Epithelial cell of esophagus (primary cell): ENCODE measurements at places on chromosomes 7 and 10.
A peak's percentile ranks its signal among the peaks of the same experiment; 100 is the strongest.

- DNase-seq: no peak
Measured at GRCh38 chr7:44244282-44244681, 43.5 kb downstream of the YKT6 start.

DNA sequence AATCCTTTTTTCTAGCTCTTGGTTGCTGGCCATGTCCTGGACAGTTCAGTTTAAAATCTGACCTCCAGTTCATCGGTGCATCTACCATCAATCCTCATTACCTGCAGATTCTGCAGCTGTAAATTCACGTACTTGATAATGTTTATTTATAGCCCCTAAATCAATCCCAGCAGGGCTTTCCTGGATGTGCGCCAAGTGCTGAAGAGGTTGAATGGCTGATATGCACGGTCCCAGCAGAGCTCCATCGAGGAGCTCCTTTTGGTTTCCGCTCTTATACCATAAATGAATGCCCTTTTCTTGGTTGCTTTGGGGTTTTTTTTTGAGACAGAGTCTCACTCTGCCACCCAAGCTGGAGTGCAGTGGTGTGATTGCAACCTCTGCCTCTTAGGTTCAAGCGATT is 91.2 kb upstream of the CCZ1B start:
- no peak for DNase-seq

- DNase-seq: no peak
Measured at GRCh38 chr7:102427019-102427405, 6.4 kb upstream of the ORAI2 start.

DNA sequence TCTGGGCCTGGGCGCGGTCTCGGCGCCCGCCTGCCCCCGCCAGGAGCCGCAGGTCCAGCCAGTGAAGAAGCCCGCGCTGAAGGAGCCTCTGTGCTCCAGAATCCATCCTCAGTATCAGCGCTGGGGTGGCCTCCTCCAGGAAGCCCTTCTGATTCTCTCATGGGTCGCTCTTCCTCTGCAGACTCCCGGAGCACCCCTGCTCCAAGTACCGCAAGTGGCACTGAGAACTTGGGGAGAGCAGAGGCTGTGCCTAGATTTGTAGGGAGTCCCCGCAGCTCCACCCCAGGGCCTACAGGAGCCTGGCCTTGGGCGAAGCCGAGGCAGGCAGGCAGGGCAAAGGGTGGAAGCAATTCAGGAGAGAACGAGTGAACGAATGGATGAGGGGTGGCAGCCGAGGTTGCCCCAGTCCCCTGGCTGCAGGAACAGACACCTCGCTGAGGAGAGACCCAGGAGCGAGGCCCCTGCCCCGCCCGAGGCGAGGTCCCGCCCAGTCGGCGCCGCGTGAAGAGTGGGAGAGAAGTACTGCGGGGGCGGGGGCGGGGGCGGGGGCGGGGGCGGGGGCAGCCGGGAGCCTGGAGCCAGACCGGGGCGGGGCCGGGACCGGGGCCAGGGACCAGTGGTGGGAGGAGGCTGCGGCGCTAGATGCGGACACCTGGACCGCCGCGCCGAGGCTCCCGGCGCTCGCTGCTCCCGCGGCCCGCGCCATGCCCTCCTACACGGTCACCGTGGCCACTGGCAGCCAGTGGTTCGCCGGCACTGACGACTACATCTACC is at the start of gene ALOX5:
Gene ALOX5 (plus strand): TSS at position 641 of the 774 bp plus-strand sequence. CDS start 64 bp downstream, at position 705.
- no peak for DNase-seq

- DNase-seq: peak; percentile 81
Measured at GRCh38 chr10:61821153-61821552, 80.3 kb upstream of the ARID5B start.
